ENCODE measurements at places on chromosomes 16 and 17. TPM values are rescaled to one million over a fixed set of nuclear protein-coding genes. Genes with fewer than 3 reads are reported as not detected.

ZMYND15 gene
- 0.24 TPM for total RNA-seq

AHSP gene
- not detected for total RNA-seq

TM4SF5 gene
- not detected for total RNA-seq

TBC1D3C gene
- not detected for total RNA-seq

CSH2 gene
- total RNA-seq: not detected

ETV4 gene
- total RNA-seq: 2.7 TPM

CD300LB gene
- total RNA-seq: not detected

BRIP1 gene
- total RNA-seq: 15.8 TPM

DPEP1 gene
- total RNA-seq: not detected

PPY gene
- total RNA-seq: not detected

KRTAP9-9 gene
- total RNA-seq: not detected

ZNF785 gene
- 15.0 TPM for total RNA-seq

HOXB4 gene
- total RNA-seq: 2.3 TPM

KRTAP1-5 gene
- not detected for total RNA-seq

APOBR gene
- 3.1 TPM for total RNA-seq

CMTM2 gene
- total RNA-seq: 0.36 TPM

ATP6V0D1 gene
- total RNA-seq: 25.0 TPM

KRT33B gene
- total RNA-seq: not detected

PYDC1 gene
- not detected for total RNA-seq

GPR139 gene
- not detected for total RNA-seq

MILR1 gene
- total RNA-seq: not detected

CLCN7 gene
- 33.6 TPM for total RNA-seq

HOXB13 gene
- not detected for total RNA-seq

SCIMP gene
- not detected for total RNA-seq

PSME3IP1 gene
- total RNA-seq: 101 TPM

SARM1 gene
- total RNA-seq: 18.3 TPM

PDE6G gene
- total RNA-seq: 1.5 TPM

MYH13 gene
- total RNA-seq: not detected

CCL13 gene
- not detected for total RNA-seq

CDR2 gene
- total RNA-seq: 44.0 TPM

ERN2 gene
- total RNA-seq: not detected

C1QL1 gene
- total RNA-seq: 0.76 TPM

CCL14 gene
- not detected for total RNA-seq

Measured in activated CD4-positive, alpha-beta memory T cell treated with anti-CD3 and anti-CD28 coated beads for 36 hours (primary cell).